ENCODE measurements at places on chromosomes 12 and 14.

DNA sequence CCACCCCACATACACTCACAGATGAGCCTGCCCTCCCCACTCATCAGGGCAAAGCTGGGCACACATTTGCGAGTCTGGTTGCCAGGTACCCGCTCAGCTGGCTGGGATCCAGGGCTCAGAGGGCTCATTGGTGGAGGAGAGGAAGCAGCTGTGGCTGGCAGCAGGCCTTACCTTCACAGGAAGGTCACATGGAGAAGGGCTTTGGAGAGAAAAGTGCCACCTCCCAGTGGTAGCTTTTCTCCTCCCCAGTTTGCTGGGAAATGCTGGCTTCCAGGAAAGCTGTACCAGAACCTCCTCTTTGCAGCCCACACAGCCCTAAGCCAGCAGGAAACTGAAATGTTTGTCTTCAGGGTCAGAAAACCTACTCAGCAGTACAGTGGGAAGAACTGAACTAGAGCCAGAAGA is 55.6 kb downstream of the LGMN start:
- no peak for DNase-seq

DNA sequence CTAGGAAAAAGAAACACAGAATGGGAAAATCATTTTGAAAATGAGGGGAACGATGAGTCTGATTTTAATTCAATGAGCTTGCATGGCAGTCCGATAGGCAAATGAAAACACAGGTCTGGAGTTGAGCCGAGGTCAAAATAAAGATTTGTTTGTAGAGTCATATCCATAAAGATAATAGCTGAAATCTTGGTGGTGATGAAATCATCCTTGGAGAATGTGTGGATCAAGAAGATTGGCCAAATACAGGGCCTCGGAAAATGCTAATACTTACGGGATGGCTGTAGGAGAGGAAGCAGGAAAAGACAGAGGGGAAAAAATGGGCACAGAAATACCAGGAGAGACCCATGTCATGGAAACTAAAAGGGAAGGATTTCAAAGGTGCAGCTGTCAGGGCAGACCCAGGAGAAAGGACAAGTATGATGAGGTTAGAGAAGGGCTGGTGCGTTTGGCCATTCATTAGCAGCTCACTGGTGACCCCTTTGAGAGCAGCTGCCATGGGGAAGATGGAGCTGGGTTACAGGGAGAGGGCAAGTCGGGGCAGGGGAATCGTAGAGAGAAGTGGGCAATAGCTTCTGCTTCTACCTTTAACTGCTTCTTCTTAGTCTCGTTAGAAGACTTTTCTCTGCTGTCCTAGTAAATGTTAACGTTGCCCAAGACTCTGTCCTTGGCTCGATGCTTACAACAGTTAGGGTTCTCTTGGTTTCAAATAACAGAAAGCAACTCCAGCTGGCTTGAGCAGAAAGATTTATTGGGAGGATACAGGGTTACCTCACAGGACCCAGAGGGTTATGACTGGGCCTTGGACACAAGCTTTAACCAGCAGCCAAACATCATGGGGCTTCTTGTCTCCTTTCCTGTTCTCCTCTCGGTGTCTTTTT is 161.8 kb downstream of the EFCAB11 start:
- no peak for DNase-seq

- no peak for DNase-seq
These were observed 58.4 kb downstream of the FZD10 start for GRCh38 chr12:130220706-130221100.

- no peak for DNase-seq
These were observed 14.6 kb downstream of the GTF2A1 start for GRCh38 chr14:81206115-81206514.

GRCh38 chr14:98514016-98514415 is 758.0 kb downstream of the BCL11B start:
- DNase-seq: no peak

DNA sequence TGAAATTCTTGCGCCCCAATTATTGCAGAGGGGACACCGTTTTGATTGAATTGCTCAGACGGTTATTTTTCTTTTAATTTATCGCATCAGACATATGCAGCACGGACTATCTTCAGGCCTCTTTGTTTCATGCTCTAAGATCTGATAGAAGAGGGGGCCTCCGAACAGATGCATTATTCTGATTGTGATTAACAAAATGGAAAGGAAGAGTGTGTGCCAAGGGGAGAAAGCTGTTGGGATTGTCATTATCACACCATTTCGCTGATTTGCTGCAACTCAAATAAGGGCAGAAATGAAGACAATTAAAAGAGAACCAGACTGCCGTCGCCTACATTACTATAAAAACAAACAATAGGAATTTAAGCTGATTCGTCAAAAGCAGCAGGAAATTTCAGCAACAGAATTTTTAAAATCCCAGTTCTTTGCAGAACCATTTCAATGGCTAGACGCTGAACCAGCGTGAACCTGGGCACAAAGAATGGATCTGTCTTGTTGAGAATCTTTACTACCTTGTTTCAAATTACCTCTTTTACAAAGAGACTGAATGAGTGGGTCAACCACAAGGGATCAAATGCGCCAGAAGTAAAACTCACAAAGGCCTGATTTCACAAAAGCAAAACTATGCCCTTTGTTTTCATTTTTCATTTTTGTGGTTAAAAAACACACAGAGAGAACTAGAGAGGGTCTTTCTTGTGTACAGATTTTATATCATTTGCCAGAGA is 30.6 kb downstream of the TMEM132D start:
- DNase-seq: no peak

- DNase-seq: no peak
These were observed 320.8 kb upstream of the FAR2 start for GRCh38 chr12:28828318-28828717.

GRCh38 chr12:39780913-39781446 is 161.4 kb upstream of the ABCD2 start:
- DNase-seq: no peak

GRCh38 chr12:59645242-59645641 is 49.4 kb downstream of the SLC16A7 start:
- no peak for DNase-seq

DNA sequence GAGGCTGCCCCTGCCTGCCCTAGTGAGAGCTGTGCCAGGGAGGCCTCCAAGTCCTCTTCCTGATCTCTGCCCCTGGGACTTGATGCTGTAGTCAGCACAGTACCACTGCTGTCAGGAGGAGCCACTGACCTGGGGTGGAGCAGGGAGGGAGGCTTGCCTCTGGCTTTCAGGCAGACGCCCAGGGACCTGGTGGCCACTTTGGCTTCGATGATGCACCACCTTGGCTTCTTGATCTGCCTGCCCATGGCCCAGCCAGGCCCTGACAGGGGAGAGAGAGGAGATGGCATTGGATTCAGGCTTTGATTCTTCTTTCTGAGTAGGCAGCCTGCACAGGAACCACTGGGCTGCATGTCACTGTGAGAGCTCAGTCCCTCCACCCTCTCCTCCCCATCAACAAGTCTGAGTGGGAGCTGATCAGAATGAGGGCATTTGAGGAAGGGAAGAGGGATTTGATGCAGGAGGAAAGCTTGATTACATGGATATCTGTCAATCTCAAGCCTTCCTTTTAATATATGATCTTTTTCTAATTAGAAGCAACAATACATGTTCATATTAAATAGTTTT is 24.7 kb downstream of the TMEM63C start:
- no peak for DNase-seq

DNA sequence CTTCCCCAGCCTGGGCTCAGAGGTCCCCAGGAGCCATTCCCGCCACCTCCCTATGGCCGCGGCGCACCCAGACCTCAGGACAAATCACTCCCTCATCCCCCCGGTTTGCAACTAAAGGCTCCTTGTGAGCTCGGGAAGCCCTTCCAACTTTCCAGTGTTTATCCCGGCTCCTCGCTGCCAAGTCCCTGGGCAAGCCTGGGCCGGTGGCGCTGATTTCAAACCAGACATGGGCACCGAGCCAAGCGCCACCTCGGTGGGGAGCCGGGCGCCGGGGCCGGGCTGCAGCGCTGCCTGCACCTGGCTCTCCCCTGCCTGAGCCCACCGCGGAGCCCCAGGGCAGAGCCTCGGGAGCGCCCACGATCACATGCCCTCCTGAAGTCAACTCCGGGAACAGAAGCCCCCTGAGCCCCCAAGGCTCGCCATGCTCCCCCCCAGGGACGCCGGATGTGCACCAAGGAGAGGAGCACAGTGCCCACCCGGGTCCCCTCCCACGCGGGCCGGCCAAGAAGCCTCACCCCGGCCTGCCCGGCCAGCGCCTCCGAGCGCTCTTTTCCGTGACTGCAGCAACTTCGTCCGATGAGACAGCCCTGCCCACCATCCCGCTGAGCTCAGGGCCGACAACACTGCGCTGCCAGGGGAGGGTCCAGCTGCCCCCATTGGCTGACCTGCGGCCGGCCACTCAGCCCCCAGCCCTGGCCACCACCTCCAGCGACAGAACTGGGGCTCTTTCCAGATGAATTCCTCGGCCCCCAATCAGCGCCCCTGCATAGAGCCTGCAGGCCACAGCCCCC is 50.0 kb downstream of the NCOR2 start:
- DNase-seq: no peak

DNA sequence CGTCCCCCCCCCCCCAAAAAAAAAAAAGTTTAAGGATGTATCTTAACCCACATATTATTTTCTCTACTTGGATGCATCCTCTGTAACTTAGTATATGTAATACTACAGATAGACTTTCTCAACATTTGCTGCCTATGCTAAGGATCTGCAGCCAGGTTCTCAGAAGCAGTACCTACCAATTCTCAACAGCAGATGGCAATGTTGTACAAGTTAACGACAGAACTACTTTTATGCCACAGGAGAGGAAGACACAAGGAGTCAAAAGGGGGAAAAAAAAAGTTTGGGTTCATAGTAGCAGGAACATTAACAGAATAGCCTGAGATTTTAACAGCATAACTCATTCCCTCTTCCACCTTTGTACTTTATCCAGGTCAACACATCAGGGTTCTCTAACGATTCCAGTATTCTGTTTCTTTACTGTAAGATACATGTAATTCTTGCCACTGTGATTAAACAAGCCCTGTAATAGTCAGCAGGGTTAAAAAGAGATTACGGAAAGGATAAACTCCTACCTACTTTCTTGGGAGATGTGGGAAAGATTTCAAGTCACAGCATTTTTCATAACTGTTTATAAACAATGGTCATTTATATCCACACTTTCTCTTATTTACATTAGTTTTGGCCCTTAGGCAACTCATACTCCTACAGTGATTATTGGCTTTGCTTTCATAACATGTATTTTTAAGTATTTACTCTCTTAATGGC is 5.7 kb upstream of the NEK9 start:
- no peak for DNase-seq

GRCh38 chr12:121050725-121051124 is 11.7 kb upstream of the OASL start:
- DNase-seq: no peak

DNA sequence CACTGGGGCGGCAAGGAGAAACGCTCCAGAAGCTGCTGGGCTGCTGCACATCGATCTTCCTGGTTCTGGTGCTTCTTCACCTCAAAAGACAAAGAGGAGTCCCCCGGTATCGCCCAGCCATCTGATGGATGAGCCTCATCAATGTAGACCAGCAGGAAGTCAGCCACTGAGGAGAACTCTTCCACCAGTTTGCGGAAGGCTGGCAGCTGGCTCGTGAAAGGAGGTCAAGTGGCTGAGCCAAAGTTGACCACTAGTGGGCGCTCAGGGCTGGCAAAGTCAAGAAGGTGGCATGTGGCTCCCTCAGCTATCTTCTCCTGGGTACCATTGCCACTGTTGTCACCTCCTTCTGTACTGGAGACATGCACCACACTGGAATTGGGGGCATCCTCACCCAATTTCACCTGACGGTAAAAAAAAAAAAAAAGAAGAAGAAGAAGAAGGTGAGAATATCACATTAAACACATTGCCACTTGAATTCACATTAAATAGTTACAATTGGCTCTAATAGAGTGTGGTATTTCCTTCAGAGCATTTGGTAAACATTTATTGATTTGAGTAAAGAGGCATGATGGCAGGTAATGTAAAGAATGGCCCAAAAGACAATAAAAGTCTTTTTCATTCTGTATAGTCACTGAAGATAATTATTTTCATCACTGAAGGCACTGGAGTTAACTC is 8.3 kb downstream of the DIO2 start:
- no peak for DNase-seq

DNA sequence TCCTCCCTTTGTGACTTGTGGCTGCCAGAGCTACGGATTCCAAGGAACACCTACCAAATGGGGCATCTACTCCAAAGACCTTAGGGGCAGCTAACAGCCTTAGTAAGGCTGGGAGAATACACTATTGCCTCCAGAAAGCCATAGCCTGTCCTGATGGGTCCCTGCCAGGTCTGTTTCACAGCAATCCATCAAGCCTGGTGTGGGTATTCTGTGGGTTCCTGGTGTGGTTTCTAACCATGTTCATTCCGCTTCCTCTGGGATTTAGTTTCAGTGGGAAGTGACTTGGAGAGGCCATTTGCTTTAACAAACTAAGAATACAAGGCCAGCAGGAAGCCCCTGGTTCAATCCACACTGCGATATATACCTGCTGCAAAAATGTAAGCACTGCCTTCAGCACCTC is 220.5 kb downstream of the FOXN3 start:
- DNase-seq: no peak

- no peak for DNase-seq
These were observed 9.1 kb downstream of the B4GALNT1 start for GRCh38 chr12:57623811-57624390.

DNA sequence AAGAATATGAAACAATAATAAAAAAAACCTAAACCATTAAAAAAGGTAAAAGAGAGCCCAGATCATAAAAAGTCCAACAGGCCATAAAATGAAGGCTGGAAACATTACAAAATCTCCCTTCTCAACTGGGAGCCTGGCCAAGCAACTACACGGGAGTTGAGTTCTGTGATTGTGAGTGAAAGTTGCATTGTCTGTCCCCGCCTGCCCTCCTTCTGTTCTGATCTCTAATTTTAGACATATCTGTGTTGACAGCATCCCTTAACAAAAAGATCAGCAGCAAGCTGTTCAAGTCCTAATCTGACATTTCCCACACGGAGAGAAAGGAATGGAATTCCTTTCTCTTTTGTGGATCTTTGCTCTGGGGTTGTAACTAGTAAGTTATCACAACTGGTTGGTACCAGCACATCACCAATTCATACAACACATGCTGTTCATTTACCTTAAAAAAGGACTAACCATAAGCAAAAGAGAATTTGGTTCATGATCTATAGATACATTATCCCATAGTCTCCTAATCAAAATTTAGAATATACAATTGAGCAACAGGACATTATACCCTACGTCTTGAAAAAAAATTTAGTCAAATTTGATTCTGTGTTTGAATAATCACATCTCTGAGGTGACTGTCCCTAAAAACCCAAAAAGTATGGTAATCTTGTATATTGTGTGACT is 205.1 kb upstream of the GZMB start:
- DNase-seq: no peak

- no peak for DNase-seq
These were observed 156.8 kb downstream of the KCNA5 start for GRCh38 chr12:5200278-5201087.

DNA sequence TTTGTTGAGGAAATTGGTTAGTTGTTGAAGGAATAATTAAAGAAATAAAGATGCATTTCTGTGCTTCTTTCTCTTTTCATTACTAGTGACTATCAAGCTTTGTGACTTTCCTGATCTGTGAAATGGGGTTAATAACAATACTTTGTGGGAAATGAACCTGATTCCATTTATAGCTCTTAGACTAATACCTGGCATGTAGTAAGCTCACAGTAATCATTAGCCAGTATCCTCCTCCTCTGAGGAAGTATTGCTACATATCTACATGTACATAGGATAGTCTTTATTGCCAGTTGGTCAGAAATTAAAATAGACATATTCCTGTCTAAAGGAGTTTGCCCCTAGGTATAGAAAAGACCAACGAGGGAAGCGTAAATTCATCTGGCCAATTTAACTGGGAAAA is 1.8 kb upstream of the CCDC198 start:
- DNase-seq: no peak

All from omental fat pad (tissue), 4 donors.